ENCODE measurements at places on chromosomes 6 and 20.

DNA sequence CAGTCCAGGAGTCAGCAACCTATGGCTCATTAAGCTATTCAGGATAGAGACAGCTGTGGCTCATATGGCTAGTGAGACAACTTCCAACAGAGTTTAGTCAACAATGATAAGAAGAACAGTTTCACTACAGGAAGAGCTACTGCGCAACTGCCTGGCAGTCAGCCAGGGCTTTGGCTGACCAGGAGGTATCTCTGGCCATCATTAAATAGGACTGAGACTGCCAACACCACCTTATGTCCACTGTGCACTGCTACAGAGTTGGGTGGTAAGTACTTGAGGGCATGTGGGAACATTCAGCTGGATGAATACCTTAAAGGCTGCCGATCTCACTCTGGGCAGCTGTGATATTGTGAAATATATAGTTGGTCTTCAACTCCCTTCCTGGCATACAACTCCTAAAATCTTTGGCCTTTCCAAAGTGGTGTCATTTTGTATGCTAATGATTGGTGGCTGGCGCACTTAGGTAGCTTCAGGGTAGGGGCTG lies 52.2 kb upstream of the FAM83C start:
- peak; percentile 98 for DNase-seq

DNA sequence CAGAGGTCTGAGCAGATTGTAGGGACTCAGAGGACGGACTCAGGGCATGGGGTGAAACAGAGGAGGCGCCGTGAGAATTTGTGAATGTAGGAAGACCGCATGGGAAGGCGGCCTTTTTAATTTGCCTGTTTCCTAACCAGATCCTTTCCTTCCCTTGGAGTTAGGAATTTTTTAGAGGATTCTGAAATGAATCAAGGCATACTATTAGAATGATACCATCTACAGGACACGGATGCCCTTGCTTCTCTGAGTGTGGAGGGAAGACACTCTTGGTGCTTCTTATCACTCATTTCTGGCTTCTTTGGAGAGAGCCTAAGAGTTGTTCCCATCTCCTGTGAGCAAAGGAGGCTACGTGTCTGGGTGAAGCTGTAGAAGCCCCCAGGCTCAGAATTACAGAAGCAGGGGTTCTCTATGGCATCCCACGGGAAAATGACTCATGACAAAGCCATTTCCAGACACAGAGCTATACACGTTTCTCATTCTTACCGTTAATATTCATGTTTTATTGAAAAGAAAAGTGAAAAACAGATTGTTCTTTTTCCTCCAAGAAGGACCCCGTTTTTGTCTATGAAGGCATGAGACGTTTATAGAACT lies 148.5 kb downstream of the EDN3 start:
- DNase-seq, result no peak

GRCh38 chr6:128327890-128328289 lies 192.5 kb downstream of the PTPRK start:
- DNase-seq, result peak; percentile 41

- DNase-seq, result no peak
Measured at GRCh38 chr6:16108419-16108818, 20.5 kb upstream of the MYLIP start.

GRCh38 chr6:34633785-34634184 lies 62.8 kb downstream of the ILRUN start:
- DNase-seq, result no peak

GRCh38 chr6:111276736-111277135 lies 189.4 kb downstream of the SLC16A10 start:
- no peak for DNase-seq

DNA sequence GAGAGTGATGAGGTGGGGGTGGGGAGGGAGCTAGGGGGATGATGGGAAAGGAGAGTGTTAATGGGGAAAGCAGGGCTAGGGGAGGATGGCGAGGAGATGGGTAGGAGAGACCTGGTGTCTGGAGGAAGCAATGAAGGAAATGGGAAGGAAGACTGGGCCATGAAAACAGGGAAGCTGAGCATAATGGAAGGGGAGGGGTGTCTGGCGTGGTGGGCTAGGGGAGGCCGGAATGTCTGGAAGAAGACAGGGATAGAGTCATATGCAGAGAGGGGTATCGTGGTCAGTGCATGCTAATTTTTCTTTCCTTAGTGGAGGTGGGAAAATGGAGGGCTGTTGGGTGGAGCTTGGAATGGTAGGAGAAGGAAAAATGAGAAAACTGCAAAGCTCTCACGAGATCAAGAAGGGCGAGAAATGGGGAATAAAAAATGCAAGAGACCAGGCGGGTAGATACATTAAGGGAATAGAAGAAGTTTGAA lies 423 bp downstream of the KLHDC3 start:
- peak; percentile 52 for DNase-seq

- no peak for DNase-seq
Measured at GRCh38 chr6:80263585-80263984, 157.1 kb downstream of the BCKDHB start.

- no peak for DNase-seq
Measured at GRCh38 chr6:54747955-54748354, 98.6 kb upstream of the FAM83B start.

GRCh38 chr6:37366910-37367309 lies 13.1 kb downstream of the RNF8 start:
- no peak for DNase-seq
